ENCODE measurements at places on chromosomes 7 and 10. TPM values are rescaled to one million over a fixed set of nuclear protein-coding genes. Genes with fewer than 3 reads are reported as not detected.

- DNase-seq, result no peak
Measured at GRCh38 chr7:70696201-70696754, 435.7 kb upstream of the GALNT17 start.

DNA sequence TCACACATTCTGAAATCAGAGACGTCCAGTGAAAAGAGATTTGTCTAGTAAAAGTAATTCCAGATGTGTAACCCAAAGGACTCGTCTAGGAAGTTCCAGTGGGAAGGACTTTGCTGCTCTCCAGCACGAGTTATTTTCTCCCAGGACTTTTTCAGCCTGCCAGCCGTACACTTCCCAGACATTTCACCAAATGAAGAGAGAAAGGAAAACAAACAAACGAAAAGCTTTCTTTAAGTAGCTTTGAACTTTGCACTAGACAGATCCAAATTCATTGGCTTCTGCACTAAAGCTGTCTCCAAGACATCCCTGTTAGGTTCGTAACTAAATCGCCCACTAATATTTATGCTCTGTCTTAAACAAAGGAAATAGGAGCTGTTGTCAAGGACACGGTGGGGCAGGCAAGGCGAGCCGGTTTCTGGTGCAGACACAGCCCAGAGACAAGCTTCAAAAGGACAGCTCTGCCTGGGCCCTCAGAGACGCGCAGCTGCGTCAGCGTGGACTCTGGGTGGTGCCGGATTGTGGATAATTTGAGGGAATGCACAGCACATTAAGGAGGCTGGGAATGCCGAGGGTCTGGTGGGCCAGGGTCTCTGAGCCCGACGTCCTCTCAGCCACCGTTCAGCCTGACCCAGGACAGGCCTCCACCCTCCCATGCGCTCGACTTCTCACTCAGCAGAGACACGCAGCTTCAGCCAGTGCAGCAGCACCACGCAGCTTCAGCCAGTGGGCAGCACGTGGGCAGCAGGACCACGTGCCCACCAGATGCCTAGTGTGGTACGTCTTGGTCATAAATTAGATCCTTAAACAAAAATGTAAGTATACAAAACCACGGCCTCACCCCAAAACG is 64.1 kb upstream of the INSIG1 start:
- DNase-seq, result no peak

DNA sequence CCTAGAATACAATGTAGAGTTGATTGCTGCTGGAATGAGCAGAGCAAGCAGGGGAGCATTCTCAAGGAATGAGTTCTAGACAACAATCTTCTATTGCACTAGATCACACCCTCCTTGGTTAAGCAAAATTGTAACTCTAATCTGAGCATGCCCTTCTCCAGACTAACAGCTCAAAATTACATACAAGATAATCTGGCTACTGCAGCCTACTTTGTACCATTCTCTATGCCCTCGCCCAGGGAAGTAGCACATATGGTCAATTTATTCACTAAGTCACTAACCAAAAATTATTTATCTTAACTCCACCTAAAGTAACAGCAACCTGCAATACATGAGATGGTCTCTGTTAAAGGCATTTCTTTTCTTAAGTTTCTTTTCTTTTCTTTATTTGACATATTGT is 42.5 kb upstream of the KCTD7 start:
- no peak for DNase-seq

DNA sequence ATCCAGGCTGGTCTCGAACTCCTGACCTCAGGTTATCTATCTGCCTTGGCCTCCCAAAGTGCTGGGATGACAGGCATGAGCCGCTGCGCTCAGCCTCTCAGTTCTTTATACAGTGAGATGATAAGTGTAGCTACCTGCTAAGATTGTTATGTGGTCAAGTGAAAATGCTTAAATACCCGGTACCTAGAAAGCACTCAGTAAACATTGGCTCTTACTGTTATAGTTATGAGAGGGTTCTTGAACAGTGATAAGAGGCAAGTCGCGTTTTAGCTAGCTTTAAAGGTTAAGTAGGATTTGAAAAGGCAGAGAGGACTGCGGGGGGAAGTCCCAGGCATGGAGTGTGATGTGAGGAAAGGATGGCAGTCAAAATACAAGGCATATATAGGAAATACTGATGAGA is 4.5 kb downstream of the ZKSCAN1 start:
- no peak for DNase-seq

DNA sequence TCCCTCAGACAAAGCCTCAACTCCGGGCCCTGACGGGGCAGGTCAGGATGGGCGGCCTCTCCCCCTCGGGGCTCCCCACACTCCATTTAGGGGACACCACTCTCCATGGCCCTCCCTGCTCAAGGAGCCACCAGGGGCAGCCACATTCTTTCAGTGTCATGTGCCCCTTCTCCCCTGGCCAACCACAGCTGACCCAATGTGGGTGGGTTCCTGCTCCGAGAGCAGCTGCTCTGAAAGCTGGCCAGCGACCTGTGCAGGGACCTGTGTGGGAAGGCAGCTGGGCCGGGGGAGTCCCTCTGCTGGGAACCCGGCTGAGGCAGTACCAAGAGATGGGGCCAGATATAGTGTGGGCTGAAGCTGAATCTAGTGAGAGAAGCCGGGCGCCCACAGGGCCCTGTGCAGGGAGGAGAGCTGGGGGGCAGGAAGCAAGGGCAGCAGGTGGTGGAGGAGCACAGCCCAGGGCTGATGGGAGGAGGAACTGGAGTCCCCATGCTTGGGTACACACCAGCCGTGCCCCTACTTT is 40.6 kb upstream of the NPFFR1 start:
- no peak for DNase-seq

GRCh38 chr10:46018453-46019176 is 11.8 kb downstream of the NCOA4 start:
- DNase-seq, result no peak

GRCh38 chr7:74178632-74179031 is 4.5 kb downstream of the EIF4H start:
- DNase-seq, result peak; percentile 33

DNA sequence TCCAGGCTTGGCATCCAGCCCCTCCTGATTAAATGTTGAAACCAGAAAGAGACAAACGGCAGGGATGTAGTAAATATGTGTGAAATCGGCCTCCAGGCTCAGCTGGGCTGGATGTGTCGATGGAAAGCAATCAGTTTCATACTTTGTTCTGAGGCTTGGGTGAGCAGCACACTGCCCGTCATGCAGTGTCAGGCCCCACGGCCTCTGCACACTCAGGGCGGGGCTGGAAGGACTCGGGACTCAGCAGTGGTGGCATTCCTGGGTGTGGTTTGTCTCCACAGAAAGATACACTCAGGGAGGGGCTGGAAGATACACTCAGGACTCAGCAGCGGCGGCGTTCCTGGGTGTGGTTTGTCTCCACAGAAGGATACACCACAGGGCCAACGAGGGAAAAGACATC is 22.0 kb downstream of the ADGRA1 start:
- DNase-seq, result no peak

DNA sequence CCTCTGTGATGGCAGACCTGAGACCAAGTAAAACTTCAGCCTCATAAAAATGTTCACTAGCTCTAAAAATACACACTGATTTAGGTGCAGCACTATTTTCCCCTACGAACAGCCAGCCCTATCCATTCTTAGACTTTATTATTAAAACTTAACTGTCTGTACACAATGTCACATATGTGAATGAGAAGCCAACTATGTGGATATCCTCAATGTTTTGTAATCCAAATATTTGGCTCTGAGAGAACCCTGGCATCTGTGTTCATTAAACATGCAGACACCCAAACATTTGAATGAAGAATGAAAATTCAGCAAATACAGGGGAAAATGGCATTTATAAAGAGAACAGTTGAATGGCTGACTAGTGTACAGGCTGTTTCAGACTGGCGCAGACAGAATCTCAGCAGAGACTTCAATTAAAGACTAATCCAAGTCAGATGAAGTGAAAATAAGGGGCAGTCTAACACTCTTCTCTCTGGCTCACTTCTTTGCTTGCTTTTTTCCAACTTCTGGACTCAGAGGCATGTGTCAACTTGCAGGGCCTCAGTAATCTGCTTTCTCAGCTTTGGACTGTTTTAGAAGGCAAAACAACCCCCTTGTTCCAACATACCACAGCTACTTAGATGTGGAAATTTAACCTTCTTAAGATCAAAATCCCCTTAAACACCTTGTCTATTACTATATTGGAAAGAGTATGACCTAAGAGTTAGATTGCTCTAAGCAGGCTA is 47.4 kb upstream of the FAM180A start:
- DNase-seq, result no peak

- no peak for DNase-seq
Measured at GRCh38 chr7:129122078-129122750, 22.3 kb upstream of the TSPAN33 start.

GRCh38 chr7:48299580-48300169 is 128.4 kb downstream of the ABCA13 start:
- no peak for DNase-seq

GRCh38 chr10:23191764-23192711 is at the start of gene PTF1A:
TSS of gene PTF1A (plus strand) at chr10:23192312. CDS start at chr10:23192531, 219 bp downstream.
- DNase-seq, result no peak

GRCh38 chr7:70776627-70777101 is 355.3 kb upstream of the GALNT17 start:
- no peak for DNase-seq

GRCh38 chr10:62183442-62183841 is 85.2 kb downstream of the RTKN2 start:
- DNase-seq, result no peak

DNA sequence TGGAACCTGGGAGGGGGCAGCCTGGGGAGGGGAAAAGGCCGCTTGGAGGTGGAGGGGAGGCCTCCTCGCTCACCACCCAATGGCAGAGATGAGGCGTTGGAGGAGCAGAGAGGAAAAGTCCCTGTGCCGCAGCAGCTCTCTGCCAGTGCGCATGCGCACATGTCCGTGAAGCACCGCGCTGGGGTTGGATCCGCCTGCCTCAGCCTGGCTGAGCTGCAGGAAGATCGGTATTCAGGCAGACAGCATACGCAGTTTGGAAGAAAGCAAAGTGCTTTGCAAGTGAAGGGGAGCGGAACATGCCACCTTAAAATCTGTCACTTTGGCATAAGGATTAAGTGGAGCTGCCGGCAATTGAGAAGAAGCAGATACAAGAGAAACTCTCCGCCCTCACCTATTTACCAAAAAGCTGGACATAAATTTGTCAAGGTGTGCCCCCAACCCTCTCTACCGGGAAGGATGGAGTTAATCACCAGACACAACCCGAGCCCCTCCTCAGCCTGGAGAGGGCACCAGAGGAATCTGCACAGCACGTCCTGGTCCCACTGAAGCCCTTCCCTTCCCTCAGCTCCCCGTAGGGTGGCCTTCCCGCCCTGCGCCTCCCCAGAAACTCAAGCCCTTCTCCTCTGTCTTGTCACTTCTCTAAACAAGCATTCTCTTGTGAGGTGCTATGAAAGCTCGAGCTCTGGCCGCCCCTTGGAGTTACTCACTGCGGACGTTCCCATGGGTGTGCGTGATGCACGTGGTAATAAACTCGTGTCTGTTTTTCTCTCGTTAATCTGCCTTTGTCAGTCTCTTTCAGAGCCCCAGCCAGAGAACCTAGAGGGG is 32.2 kb upstream of the TMEM72 start:
- peak; percentile 46 for DNase-seq

DNA sequence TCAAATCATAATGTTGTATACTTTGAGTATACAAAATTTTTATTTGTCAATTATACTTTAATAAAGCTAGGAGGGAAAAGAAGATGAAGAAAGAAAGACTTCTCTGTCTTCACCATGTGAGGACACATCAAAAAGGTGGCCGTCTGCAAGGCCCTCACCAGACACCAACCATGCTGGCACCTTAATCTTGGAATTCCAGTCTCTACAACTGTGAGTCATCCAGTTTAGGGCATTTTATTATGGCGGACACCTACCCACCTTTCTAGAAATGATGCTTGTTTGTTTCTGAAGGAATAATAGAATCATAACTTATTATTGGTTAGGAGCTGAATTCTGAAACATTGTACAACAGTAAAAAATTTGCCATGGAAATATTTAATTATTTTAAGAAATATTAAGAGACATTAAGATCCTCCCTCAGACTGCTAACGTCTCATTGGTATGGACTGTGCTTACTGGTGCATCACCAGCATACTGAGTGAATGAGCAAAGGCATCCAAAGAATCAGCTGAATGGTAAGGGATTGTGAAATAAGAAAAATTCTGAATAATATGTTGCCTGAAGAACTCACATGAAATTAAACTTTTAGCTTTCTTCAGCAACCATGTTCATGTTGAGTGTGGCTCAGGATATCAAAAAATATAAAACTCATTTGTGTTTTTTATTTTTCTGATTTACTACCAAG is 536.6 kb downstream of the HTR7 start:
- no peak for DNase-seq

DNA sequence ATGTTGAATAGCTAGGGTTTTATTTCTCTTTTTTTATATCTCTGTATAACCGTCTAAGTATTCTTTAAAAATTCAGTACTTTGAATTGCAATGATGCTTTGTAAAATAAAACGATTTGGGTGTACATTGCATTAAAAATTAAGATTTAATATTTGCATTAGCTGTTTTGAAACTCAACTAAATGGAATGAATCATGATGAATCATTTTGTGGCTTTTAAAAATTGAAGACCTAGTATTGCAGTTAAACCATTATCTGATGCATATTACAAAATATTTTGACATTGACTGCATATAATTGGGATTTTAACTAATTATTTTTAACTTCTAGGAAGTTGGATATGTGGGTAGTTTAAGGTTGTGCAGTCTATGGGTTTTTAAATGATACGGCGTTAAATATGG is 314.0 kb downstream of the CDK14 start:
- no peak for DNase-seq

GRCh38 chr7:96734343-96734742 is 24.7 kb upstream of the SEM1 start:
- DNase-seq, result no peak

GRCh38 chr10:98817396-98817795 is 370.7 kb upstream of the HPS1 start:
- DNase-seq, result no peak

GRCh38 chr7:80508440-80508839 is 3.4 kb downstream of the GNAT3 start:
- no peak for DNase-seq

DNA sequence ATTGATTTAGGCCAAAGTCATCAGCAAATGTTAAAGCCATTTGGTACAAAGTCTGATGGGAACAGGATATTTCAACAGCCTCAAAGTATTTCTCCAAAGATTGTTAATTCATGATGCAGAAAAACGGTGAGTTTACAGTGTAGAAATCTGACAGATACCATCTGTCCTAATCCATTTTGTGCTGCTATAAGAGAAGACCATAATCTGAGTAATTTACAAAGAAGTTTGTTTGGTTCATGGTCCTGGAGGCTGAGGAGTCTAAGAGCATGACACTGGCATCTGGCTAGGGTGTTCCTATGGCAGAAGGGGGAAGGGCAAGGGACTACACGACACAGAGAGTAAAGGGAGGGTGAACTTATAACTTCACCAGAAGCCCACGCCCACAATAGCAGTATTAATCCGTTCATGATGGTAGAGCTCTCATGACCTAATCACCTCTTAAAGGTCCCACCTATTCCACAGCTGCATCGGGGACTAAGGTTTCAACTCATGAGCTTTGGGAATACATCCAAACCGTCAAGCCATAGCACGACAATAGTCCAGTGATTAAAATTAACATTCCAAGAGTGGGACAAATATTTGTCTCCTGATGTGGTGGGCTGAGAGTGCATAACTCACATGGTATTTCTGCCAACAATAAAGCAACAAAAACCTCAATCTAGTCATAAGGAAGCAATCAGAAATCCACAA is 298.6 kb upstream of the AKR1E2 start:
- peak; percentile 52 for DNase-seq

RNF133 gene
- not detected for polyA plus RNA-seq

DCLRE1A gene
- 3.2 TPM for polyA plus RNA-seq

MLXIPL gene
- not detected for polyA plus RNA-seq

GDF2 gene
- not detected for polyA plus RNA-seq

WDR91 gene
- polyA plus RNA-seq, result 10.9 TPM

MEOX2 gene
- polyA plus RNA-seq, result not detected

PARP12 gene
- 15.8 TPM for polyA plus RNA-seq

MSANTD7 gene
- 5.1 TPM for polyA plus RNA-seq

AEBP1 gene
- 117 TPM for polyA plus RNA-seq

MOGAT3 gene
- polyA plus RNA-seq, result not detected

Data from BJ (cell line).